ENCODE measurements at places on chromosomes 11 and 22. TPM values are rescaled to one million over a fixed set of nuclear protein-coding genes. Genes with fewer than 3 reads are reported as not detected.

Gene IFITM1
- 13.9 TPM for polyA plus RNA-seq

Gene SOX6
- polyA plus RNA-seq: 18.4 TPM

Gene IGLL1
- polyA plus RNA-seq: 0.42 TPM

Gene FCHSD2
- polyA plus RNA-seq: 37.4 TPM

Gene YPEL4
- 6.7 TPM for polyA plus RNA-seq

Gene PPP1CA
- 167 TPM for polyA plus RNA-seq

Gene SSH3
- polyA plus RNA-seq: 37.6 TPM

Gene LUZP2
- 4.0 TPM for polyA plus RNA-seq

DNA sequence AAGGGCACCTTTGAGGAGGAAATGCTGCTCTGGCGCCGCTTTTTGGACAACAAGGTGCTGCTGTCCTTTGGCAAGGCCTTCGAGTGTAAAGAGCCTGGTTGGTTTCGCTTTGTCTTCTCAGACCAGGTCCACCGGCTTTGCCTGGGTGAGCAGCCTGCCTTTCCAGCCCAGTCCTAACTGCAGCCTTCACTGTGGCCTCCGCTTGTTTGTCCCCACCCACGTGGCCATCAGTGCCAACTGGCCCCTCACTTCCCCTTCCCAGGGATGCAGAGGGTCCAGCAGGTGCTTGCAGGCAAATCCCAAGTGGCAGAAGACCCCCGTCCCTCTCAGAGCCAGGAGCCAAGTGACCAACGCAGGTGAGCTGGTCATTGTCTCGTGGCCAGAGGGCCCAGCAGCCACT, 12.0 kb upstream of the EXT2 start:
- no peak for DNase-seq

DNA sequence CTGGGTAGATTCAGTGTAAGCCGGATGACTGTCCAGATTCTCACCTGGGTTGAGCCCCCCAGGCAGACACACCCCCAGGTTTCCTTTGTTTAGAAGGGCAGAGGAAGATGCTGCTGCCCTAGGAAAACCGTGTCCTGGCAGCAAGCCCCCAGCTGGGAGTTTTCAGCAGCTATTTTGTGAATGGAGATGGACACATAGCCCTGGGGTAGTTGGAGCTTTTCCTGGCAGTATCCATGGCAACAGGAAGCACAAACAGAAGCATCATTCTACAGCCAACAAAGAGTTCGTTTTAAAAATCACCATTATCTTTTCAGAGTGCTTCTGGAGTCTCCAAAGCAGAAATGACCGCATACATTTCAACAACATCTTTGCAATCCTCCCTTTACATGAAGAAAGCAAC, 245.5 kb downstream of the BRD1 start:
- no peak for DNase-seq

- no peak for DNase-seq
Measured at GRCh38 chr11:127679816-127680545, 679.4 kb upstream of the KIRREL3 start.

GRCh38 chr11:17972987-17973386, 39.9 kb downstream of the SERGEF start:
- no peak for DNase-seq

GRCh38 chr11:36326524-36327419, 30.7 kb downstream of the PRR5L start:
- DNase-seq: no peak

DNA sequence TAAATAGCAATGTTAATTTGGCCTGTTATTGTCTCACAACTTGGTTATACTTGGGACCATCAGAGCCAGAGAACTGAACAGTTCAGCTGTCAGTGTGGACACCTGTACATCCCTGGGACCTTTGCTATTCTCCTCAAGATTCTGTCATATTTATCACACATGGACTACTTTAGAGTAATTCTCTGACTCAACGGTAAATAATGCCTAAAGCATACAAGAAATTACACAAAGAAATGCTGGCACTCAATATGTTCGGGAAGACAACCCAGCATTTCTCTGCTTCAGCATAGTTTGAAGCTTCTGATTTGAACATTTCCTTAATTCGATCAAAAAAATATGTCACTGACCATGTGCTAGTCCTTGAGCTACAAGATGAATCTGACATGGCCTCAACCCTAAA, 34.6 kb upstream of the MMP13 start:
- no peak for DNase-seq

GRCh38 chr22:40982482-40983385, 31.6 kb downstream of the RBX1 start:
- DNase-seq: no peak

GRCh38 chr11:103907548-103908455, 128.6 kb upstream of the DDI1 start:
- DNase-seq: no peak

GRCh38 chr22:18145676-18146388, 4.1 kb upstream of the USP18 start:
- no peak for DNase-seq

DNA sequence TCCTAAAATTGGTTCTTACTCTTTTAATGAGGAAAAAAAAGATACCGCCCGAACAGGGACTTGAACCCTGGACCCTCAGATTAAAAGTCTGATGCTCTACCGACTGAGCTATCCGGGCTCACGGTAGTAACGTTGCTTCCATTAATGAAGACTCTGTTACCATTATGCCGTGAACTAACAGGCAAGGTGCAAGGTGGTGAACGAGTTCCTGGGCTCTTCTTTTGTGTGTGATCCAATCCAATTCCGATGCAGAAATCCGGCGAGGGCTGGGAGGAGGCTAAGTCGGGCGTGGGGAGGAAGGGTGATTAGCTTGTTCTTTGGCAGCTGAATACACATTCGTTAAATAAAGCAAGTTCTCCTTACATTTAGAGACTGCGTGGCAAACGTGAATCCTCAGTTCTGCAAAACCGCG, 49.0 kb downstream of the OR4D9 start:
- peak; percentile 83 for DNase-seq

GRCh38 chr11:46599340-46600193, 5.7 kb upstream of the AMBRA1 start:
- DNase-seq: no peak

- DNase-seq: no peak
Measured at GRCh38 chr22:39471381-39472141, 14.7 kb downstream of the MGAT3 start.

DNA sequence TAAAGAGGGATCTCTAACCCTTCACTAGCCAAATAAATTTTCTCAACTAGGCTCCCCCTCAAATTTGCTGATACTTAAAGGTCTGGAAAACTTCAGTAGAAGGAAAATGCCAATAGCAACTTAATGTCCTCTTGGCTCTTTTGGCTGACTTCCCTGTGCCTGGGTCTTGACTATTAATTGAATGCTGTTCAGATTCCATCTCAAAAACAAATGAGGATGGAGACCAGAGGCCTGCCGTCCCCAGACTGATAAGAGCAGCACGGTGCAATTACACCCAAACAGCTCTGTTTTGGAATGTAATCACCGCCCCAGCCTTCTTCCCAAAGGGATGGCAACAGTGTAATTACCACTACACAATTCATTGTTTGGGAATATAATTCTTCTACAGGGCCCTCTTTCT, 89.3 kb upstream of the CHRM4 start:
- DNase-seq: no peak

DNA sequence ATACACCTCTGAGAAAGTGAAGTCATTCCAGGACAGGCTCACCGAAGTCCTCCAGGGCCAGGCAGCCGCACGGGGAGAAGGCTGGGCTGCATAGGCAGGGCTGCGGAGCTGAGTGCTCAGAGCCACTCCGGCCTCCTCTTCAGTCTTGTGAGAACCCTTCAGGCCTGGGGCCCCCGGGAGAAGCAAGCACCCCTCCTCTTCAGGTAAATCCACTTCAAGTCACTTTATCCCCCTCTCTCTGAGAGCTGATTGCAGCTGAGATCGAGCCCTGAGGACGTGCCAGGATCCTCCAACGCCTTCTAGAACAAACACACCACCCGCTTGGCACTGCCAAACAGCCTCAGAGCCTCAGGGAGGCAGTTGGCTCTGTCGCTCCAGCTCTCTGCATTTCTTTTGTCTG, 1526.3 kb downstream of the BRD1 start:
- peak; percentile 52 for DNase-seq

All from right lung (tissue), 10 donors.